ENCODE measurements at places on chromosomes 2 and 18.

DNA sequence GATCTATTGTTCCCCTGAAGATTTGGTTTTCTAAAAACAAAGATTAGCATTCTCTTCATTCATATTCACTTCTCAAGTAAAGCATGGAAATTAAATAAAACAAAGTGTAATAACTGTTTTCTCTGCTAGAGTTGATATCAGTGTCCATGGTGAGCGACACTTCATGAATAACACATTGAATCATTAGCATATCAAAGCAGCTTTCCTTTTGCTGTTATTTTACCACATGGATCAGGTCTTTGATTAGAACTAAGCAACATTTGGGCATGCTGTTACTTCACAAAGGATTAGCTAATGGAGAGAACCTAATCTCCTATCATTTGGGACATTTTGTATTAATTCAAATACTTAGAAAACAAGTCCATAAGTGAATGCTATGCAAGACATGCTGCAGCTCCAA lies 368.8 kb upstream of the CDH19 start:
- DNase-seq, result no peak

DNA sequence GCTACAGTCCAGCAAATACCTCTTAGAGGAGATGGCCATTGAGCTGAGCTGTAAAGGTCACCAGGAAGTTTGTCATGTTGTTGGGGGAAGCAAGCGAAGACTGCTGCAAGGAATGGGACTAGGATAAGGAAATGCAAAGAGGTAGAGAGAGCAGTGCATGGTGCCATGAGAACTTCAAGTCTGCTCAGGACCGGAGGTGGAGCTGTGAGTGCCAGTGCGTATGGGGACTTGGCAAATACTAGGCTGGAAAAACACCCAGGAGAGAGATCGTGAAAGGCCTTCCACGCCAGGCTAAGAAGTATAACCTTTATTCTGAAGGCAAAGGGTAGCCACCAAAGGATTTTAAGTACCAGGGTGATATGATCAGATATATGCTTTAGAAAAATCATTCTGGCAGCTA lies 71.3 kb downstream of the MEIS1 start:
- DNase-seq, result peak; percentile 68

- no peak for DNase-seq
These were observed 1.5 kb downstream of the RPRM start for GRCh38 chr2:153476816-153477635.

GRCh38 chr18:78596794-78597345 lies 382.7 kb upstream of the SALL3 start:
- DNase-seq, result no peak

DNA sequence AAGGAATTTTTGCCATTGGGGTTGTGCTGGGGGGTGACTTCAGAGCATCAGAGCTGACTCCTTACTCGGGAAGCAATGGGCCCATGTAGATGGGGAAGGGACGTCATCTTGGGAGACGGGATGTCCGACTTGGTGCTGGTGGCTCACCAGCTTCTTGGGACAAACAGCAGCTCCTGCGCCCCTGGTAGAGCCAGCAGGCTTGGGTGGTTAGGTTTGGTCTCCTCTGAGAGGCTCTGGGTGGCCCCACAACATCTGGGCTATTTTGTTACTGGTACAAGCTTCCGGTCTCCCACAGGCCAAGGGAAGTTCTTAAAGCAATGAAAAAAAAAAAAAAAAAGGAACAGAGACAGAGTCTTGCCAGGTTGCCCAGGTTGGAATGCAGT lies 1.8 kb downstream of the NGEF start:
- no peak for DNase-seq

DNA sequence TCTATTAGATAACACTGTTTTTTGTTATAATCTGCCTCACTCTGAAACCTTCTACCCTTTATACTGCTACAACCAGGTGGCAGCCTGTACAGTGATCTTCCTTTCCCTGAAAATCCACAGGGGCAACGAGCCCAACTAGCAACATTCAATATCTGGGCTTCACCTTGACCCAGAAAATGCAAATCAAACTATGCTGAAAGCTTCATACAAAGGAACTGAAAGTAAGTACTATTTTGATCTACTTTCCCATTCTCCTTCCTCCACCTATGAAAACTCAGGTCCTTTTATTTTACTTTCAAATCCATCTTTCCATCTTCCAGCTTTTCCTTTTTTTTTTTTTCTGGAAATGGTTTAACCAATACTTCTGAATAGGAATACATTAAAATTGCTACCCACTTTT lies 175.8 kb upstream of the CCDC150 start:
- DNase-seq, result no peak

GRCh38 chr2:212528106-212528856 lies 10.3 kb downstream of the ERBB4 start:
- peak; percentile 45 for DNase-seq

- no peak for DNase-seq
These were observed 129.0 kb upstream of the ACVR2A start for GRCh38 chr2:147715807-147716206.

DNA sequence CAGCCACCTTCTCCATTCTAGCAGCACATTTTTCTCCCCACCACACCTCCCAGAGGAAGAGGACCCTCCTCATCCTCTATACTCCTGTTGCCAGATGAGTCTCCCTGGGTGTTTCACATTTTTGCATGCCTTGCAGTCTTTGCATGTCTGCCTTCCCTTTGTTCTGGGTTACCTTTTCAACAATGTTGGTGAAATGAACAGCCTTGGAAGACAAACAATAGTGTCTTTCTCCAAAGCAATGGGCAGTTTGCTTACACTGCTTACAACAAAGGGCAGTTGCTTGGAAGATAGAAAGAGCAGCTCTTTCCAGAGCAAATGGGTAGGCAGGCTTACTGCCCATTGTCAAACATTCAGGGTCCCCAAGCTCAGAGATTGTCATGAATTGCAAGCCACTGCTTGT lies 14.5 kb upstream of the SEH1L start:
- no peak for DNase-seq

DNA sequence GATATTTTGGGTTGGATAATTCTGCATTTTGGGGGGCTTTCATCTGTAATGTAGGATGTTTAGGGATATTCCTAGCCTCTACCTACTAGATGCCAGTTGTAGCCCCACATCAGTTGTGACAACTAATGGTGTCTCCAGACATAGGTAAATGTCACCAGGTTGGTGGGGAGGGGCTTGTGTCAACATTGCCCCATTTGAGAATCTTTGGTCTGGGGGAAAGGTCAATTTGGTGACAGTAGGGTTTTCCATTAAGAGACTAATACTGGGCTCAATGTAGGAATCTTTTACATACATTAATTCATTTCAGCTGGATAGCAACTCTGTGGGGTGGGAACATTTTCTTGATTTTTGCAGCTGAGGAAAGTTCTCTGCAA lies 6.6 kb upstream of the AFTPH start:
- no peak for DNase-seq

GRCh38 chr18:39841482-39842365 lies 2113.3 kb upstream of the PIK3C3 start:
- DNase-seq, result peak; percentile 86

DNA sequence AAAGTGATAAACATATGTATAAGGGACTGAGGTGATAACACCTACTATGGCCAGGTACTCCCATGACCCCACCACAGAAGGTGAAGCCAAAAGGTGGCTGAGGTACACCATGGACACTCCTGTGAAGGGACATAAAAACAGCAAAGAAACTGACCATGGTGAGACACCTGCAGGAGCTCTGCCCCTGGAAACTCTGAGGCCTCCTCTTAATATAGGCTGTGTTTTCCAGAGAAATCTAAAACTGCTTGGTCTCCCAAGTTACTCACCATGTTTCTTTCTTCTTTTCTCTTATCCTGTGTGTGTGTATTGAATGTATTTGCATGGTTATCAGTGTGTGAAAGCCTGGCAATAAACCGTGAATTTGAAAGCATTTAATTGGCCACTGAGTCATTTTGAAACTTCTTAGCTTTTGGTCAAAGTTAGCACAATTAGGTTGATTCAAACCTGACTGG lies 739.3 kb upstream of the GCFC2 start:
- no peak for DNase-seq

- DNase-seq, result no peak
These were observed 136.1 kb upstream of the CHAC2 start for GRCh38 chr2:53631313-53632125.
